Stimulated activated CD4-positive, alpha-beta T cell treated with anti-CD3 and anti-CD28 coated beads, Interleukin-1b, Interleukin-23, amount 100 ng/mL, for 1 hour (primary cell): ENCODE measurements at places on chromosomes 11 and 22.

DNA sequence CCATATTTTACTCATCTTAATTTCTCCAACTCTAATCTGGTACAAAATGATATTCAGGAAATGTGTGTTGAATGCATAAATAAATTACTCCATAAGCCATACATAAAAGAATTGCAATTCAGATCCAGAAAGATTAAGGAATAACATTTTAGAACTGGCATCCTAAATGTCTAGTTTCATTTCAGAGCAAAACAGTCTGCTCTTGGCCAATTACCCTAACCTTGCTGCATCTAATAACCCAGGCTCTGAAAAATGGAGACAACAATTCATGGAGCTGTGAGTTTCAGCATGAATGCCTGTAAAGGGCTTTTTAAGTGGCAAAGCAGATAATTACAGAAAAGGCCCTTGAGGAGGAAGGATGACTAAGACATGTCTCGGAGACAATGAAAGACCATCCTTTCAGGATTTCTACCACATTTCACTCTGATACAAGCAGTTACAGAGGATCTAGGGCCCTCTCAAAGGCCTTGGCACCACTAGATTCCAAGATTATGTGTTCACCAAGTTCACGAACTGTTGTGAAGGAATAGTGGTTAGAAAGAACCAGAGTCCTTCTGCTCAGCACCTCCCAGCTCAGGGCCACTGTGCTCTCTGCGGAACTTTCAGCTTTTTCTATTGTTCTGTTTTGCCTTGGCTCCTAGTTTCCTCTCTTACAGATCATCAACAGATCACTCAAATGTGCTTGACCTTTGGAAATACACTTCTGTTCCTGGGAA lies 157.6 kb upstream of the BLID start:
- DNase-seq, result no peak

DNA sequence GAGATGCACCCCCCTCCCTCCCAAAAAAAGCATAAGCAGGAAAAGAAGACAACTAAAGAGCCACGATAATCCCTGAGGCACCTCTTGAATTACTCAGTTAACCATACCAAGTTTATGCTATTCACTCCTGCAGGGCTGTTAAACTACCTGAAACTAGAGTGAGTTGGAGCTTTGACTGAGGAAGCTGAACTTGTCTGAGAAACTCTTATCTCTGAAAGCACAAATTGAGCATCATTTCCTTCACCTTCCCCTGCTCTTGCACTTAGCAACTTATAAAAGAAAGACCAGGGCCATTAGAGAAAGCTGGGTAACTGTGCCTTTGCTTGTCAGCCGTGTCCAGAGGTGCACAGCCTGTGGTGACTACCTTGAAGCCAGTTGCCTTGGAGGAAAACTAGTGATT lies 745.6 kb downstream of the NELL1 start:
- DNase-seq, result no peak

GRCh38 chr11:73404048-73404447 lies 27.8 kb downstream of the RELT start:
- no peak for DNase-seq

DNA sequence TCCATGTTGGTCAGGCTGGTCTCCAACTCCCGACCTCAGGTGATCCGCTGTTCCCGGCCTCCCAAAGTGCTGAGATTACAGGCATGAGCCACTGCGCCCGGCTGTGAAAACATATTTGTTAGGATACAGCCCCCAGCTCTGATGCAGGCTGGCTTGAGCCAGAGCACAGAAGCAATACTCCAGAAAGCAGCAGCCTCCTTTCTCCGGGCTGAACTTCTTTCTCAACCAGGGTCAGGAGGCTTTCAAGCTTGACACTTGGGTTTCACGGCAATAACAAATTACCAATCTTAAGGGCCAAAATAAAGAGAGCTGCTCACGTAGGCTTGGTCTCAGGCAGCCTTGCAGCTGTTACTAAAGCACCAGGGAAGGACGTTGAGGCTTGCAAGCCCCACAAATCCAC lies 10.8 kb upstream of the CECR2 start:
- DNase-seq, result no peak

- no peak for DNase-seq
These were observed 16.3 kb downstream of the EPS8L2 start for GRCh38 chr11:722346-722811.

DNA sequence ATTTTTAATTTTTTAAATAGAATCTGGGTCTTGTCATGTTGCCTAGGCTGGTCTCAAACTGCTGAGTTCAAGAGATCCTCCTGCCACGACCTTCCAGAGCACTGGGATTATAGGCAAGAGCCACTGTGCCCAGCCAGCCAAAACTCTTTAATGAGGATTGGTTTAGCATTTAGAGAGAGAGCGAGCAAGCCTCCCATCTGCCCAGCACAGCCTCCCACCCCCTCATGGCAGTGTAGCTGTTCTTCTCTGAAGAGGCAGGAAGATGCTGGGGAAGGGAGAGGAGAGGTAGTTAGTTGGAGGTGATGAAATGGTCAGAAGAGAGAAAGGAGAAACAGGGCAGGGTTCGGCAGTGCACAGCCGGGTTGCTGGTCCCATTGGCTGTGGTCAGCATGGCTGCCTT lies 105.7 kb downstream of the SCN3B start:
- DNase-seq, result no peak

- no peak for DNase-seq
These were observed 651.4 kb upstream of the CHORDC1 start for GRCh38 chr11:90874281-90874680.

DNA sequence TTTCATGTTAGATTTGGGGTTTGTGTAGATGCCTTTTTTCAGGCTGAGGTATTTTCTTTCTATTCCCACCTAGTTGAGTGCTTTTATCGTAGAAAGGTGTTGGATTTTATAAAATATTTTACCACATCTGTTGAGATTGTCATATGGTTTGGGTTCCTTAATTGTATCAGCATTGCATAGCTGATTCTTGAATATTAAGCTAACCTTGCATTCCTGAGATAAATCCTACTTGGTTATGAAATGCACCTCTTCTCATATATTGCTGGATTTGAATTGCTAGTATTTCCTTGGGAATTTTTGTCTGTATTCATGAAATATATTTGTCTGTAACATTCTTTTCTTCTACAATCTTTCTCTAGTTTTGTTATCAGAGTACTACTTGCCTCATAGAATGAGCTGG lies 10.1 kb downstream of the XKR3 start:
- no peak for DNase-seq

GRCh38 chr11:78080084-78080817 lies 589 bp upstream of the NDUFC2 start:
- no peak for DNase-seq

- DNase-seq, result no peak
These were observed 127.9 kb upstream of the SYT13 start for GRCh38 chr11:45414088-45414487.

DNA sequence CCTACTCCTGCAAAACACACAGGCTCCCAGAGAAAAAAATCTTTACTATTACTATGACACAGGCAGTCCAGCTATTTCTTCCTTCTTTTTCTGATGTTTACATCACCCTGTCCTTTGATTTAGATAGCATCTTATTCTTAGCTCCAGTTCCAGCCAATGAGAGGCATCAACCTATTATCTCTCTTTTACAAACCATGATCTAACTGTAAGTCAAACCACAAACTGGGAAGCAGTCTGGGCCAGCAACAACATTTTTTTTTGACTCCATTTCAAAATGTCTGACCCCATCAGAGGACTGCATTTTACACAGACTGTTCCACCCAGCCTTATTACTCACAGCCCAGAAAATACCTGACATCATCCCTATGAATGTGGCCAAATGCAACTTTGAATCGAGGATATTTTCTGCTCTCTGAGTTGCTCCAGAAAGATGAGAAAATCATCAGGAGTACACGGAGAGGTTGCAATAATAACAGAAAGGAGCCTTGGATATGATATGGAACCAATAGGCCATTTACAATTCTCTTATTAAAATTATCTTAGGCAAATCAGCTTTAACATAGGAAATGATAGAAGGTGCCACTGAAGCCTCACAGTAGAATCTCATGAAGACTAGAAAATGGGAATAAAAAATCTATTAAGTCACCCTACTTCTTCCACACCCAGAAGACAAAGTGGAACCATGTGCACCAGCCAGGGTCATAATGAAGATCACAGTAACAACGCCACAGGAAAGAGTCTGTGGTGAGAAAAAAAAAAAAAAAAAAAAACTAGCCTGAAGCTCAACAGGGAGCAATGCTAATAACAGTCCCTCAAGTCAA lies 21.2 kb downstream of the TBRG1 start:
- DNase-seq, result no peak

DNA sequence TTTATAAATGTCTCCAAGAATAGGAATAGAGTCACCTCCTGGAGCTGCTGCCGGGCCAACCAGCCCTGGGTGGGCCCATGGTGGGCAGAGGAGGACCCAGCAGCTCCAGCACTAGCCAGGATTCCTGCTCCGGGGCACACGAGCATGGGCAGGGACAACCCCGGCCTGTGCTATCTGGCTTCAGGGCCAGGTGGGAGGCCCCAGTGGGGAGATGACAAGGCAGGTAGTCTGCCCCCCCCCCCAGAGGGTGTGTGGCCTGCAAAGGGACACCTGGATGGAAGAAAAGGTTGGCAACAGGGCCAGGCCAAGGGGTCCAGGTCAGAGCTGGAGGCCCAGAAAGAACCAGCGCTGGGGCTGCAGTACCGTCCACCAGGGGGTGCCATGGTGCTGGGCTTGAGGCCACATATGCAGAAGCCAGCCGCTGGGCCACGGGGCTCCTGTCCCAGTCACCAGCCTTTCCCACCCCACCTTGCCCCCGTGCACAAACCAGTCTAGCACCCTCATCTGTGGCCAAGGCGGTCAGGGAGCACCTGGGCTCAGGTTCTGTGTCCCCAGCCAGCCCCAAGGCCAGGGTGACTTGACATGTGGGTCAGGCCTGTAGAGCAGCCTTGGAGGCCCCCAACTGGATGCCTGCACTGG lies 3.4 kb downstream of the TSPAN32 start:
- peak; percentile 68 for DNase-seq

GRCh38 chr22:20663137-20663828 lies 110.6 kb upstream of the SERPIND1 start:
- no peak for DNase-seq

DNA sequence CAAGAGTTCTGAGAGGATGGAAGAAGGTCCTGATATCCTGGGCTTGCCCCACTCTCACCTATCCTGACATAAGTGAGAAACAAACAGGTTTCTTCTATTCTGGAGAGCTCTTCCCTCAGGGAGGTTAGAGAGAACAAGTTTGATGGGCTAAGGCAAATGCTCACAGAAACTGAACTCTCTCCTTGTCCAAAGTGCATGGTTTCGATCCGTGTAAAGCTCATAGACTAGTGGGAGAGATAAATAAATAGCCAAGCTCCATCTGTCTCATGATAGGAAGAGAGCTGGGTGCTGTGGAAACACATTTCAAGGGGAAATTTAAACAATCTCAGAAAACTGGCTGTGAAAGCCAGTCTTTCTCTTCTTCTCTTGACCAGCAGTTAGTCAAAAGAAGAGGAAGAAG lies 459.5 kb upstream of the LARGE1 start:
- no peak for DNase-seq

GRCh38 chr11:62921573-62922188 lies 518 bp upstream of the CHRM1 start:
- DNase-seq, result no peak

GRCh38 chr11:102158164-102158735 lies 48.0 kb downstream of the YAP1 start:
- no peak for DNase-seq

DNA sequence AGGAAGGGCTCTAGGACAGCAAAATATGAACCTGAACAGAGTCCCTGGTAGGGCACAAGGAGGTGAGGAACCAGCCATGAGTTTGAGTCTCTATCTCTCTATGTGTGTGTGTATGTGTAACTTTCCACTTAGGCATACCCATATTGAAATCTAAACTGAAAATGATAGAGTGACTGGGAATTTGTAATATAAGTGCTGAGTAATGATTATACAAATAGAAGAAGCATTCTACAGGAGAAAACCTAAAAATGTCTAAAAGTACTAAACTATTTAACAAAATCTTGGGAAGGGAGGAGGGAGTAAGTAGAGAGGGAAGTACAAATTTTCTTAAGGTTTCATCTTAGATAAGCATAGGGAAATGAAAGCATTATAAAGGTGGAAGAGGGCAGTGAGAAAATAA lies 97.1 kb upstream of the ZC3H12C start:
- no peak for DNase-seq

GRCh38 chr11:17736930-17737817 lies 2.6 kb downstream of the KCNC1 start:
- no peak for DNase-seq

GRCh38 chr11:72821221-72821919 lies 7.2 kb downstream of the ATG16L2 start:
- DNase-seq, result no peak

GRCh38 chr11:76313271-76313670 lies 67.7 kb downstream of the THAP12 start:
- no peak for DNase-seq

- no peak for DNase-seq
These were observed 10.2 kb upstream of the PRAME start for GRCh38 chr22:22569218-22569617.

DNA sequence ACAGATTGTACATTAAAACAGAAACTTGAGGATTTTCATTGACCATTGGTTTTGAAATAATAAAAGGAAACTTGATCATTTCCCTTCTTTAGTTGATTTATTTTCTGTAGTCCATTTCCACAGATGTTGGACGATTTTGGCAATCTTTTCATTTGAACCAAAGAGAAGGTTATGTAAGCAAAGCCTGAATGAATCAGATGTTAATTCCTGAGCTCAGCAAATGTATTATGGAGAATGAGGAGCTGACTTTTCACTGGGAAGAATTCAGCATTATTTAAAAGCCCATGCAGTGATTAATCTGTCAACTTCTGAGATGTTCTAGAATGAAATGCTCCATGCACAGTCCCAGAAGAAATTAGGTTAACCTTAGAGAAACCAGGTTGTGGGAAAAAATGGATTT lies 29.0 kb downstream of the ELMOD1 start:
- no peak for DNase-seq

DNA sequence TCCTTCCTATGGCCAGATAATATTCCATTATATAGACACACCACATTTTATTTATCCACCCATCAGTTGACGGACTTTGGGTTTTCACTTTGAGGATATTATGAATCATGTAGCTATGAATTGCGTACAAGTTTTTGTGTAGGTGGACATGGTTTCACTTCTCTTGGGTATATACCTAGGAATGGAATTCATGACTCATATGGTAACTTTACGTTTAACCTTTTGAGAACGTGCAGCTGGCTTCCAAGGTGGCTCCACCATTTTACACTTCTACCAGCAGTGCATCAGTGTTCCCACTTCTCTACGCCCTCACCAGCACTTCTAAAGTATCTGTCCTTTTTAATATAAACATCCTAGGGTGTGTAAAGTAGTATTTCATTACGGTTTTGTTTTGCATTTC lies 112.0 kb downstream of the PLEKHA7 start:
- no peak for DNase-seq
